Lung (tissue), 17 donors: ENCODE measurements at places on chromosomes 11 and 22.

- DNase-seq, result peak; percentile 46
Observed at GRCh38 chr11:122138744-122139594, 23.0 kb upstream of the BLID start.

GRCh38 chr11:17445240-17445795, 31.3 kb downstream of the ABCC8 start:
- no peak for DNase-seq

- no peak for DNase-seq
Observed at GRCh38 chr22:29476116-29476515, 3.9 kb upstream of the NEFH start.

GRCh38 chr11:78019808-78020207, 3.3 kb downstream of the KCTD14 start:
- no peak for DNase-seq

GRCh38 chr11:77547863-77548551, 41.7 kb upstream of the AQP11 start:
- DNase-seq, result peak; percentile 87

DNA sequence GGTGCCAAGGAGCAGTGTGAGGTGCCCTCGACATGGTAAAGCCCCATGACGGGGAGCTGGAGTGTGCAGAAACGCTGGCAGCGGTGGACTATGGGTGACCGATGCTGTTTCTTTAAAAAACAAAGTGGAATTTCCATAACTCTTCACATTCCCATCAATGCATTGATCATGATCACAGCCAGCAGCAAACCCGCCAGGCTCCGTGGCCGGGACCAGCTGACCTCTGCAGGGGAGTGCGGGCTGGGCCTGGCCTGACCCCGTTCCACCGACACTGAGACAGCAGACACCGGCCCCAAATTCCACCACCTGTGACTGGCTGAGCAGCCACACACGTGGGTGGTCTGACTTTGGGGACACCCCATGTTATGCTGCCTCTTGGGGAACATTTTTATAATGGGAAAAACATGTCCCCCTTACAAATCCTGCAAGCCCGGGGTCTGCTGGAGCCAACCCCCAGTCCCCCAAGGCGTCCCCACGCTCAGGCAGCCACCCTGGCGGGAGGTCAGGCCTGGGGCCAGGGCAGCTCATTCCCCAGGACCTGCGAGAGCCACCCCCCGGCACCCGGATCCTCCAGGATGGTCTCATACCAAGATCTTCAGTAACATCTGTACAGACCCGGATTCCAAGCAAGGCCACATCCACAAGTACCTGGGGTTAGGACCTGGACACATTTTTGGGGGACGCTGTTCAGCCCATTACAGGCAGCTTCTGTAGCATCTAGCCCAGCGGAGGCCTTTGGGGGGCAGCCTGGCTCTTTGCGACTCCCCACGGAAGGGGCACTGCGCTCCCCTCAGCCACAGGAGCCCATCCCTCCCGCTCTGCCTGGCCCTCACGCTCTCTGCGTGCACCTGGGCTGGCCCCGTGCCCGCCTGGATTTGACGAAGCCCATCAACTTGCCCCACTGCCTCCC, 20.6 kb downstream of the OSBPL5 start:
- no peak for DNase-seq

GRCh38 chr22:21779444-21779843, 43.9 kb upstream of the YPEL1 start:
- DNase-seq, result no peak

DNA sequence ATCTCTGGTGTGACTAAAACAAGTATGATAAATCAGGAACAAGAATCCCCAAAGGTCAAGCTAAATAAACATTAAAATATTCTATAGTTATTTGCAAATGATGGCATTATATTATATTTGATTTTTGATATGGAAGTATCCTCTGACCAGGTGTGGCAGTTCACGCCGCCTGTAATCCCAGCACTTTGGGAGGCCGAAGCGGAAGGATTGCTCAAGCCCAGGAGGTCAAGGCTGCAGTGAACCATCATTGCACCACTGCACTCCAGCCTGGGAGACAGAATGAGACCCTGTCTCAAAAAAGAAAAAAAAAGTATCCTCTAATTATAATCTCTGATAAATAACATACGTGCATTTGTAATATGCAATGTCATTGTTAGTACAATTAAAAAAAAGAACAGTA, 6.6 kb upstream of the POU2AF3 start:
- DNase-seq, result no peak

DNA sequence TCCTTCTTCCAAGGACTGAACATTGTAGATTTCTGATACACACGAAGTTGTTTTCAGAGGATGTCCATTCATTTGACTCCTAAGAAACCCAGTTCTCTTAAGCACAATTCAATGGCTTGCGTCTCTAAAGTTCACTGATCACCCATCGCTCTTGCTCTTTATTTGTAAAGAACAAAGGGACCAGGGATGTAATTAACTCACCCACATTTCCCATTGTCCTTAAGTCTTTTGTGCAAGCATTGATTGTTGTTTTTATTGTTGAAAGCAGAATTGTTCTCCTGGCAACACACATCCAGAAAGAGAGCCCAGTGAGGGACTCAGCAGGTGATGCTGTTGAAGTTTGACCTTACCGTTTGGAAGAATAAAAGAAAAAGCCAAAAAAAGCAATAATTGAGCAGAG, 59.2 kb downstream of the SPON1 start:
- no peak for DNase-seq

- peak; percentile 34 for DNase-seq
Observed at GRCh38 chr11:71153005-71153390, 99.4 kb downstream of the SHANK2 start.

GRCh38 chr11:1047595-1048156, 11.2 kb upstream of the MUC6 start:
- no peak for DNase-seq

DNA sequence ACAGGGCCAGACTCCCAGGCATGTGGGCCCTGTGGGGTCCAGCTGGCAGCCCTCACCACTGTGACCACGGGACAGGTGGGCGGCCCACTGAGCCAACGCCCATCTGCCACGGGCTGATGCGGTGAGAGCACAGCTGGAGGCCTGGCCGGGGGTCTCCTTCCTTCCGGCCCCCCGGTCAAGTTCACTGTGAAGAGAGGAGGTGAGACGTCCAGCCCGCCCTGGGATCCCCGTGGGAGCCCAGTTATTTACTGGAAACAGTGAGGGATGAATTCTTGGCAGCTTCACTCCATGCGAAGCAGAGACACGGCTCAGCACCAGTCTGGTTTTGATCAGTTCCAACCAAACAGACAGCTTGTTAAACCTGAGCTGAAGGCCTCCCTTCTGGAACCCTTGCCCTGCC, 38.7 kb downstream of the WNT11 start:
- no peak for DNase-seq

GRCh38 chr11:110297726-110298300, 1.4 kb upstream of the RDX start:
- DNase-seq, result peak; percentile 15

DNA sequence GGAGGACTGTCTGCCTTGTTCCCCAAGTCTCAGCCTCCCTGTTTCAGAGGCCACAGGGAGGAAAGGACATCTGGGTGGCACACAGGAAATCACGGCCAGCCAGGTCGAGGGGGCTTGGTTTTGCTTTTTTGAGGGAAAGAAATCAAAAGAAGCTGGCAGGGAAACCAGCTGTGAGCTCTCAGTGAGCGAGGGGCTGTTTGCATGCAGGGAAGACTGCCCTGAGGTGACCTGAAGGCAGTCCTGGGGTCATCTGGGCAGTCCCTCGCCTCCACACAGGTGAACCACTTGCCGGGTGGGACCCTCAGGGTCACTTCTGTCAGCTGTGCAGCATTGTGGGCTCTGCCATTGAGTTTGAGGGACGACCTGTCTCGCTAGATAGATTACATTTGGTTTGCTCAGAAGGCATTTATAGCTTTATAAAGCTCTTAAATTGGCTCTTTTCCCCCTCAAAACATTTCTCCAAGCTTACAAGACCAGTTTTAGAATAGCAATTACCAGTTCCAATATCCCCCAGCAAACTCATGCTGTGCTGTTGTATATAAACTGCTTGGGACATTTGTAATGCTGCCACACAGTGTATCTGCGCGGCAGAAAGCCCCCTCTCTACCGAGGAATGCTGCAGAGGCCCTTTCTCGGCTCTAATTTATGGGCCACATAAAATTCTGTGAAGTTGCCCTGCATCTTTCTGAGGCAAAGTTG, 28.3 kb downstream of the PKNOX2 start:
- no peak for DNase-seq

GRCh38 chr11:62673196-62673525, 1.1 kb upstream of the LBHD1 start:
- no peak for DNase-seq

- DNase-seq, result no peak
Observed at GRCh38 chr11:102704841-102705240, 728 bp downstream of the MMP27 start.

DNA sequence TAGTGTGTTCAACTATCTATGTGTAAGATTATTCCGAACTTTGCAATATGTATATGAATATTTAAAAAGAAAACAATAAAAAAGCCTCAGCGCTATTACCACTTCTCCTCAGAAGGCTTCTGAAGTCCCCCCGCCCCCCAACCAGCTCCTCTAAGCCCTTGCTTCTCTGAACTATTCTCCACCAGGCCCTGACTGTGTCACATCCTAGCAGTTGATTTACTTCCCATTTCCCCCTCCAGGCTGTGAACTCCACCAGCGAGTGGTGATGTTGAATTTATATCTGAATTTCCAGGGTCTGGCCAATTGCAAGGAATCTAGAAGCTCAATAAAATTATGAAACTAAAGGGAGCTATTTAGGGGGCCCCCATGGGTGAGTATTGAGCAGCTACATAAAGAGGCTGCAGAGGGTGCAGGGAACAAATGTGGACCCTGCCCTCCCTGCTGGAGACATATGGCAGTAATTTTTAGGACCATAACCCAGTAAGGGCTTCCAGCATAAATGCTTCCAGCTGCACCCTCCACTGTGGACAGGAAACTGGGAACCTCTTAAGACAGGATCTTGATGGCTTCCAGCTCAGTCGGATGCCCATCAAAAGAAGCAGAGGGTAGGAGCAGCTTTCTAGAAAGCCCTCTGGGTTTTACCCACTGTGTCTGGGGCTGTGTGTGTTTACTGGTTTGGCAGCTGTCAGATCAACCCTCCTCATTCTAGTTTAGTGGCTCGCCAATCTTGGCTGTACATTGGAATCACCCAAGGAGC, 81.4 kb downstream of the TIMP3 start:
- no peak for DNase-seq

DNA sequence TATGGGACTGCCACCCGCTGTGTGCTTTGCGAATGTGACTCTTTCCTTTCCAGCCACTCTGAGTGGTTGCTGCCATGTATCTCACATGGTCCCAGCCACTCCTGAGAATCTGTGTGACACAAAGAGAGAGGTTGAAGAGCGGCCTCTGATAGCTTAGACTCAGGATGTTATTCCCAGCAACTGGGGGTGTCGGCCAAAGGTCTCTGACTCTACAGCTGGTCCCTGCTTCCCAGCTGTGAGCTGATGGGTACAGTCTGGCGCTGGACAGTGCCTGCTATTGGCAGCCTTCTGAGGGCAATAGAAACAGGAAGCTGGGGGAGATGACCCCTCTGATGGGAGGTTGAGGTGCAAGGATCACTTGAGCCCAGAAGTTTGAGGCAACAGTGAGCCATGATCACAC, 105.1 kb downstream of the RRAS2 start:
- DNase-seq, result peak; percentile 95

GRCh38 chr22:23773483-23774113, 949 bp downstream of the MMP11 start:
- DNase-seq, result no peak

DNA sequence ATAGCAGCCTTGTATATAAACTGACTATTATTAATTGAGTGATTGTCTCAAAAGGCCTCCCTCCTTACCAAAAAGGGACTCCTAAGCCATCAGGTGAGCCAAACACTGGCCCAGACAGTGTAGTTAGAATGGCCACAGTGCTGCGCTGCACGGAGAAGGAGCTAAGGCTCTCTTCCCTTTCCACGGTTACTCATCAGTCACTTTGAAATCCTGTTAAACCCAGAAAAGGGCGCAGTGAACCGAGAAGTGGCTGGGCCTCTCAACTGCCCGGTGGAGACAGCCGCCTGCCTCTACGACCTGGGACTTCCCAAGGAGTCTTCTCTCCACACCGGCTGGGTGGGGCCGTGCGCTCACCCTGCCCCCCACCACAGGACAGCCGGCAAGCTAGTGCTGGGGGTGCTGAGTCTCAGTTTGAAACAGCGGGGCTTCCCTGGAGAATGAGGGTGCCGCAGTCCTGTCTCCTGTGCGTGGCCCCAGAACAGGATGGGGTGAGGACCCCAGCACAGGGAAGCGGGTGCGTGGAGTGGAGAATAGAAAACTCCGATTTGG, 1.3 kb downstream of the MYH9 start:
- peak; percentile 35 for DNase-seq

DNA sequence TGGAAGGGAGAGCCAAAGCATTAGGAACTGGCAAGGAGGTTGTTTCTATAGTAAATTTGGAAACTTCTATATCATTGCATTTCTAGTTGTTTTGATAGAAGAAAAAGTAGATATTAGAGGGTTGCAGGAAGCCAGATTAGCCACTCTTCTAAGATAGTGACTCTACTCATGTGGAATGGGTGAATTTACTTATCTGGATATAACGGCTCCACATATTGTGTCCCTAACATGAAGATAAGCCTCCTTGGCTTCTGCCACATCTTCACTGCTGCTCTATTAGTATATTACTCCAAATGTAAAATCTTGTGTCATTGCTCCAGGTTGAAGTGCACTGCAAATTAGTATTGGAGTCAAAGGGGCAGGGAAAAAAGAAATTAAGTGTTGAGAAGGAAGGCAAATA, 283.3 kb downstream of the CASP12 start:
- DNase-seq, result no peak

DNA sequence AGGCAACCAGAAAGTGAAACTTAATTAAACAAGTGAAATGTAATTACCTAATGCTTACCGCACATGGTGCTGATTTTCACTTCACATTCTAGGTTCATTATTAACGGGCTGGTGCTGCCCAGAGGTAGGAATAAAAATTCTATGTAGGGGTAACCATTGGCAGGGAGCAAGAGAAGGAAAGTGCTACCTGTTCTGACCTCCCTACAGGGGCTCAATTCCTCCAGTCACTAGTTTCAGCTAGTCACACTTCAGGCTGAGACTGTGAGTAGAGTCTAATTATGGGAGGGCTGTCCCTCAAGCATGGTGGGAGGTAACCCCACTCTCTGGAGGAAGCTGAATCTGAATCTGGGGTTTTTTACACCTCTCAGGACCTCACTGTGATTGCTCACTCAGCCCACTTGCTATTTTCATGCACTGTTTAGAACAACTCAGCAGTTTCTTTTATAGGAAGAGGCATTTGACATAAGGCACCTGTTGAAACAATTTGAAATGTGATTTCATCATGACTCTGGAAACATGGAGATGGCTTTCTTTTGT, 75.4 kb downstream of the MAML2 start:
- DNase-seq, result peak; percentile 57

DNA sequence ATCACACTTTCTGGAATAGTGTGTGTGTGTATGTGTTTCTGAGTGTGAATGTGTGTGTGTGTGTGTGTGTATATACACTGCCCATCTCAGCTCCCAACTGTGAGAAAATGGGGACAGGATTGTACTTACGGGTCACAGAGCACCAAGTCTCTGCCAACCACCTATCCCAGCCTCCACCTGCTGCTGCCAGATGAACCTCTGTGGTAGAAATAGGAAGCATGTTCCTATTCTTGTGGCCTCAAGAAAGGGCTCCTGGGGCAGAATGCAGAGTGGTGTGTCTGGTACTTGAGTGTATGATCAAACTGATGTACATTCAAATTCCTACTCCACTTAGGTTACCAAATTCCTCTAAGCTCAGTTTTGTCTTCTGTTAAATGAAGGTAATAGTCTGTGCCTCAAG, 14.6 kb downstream of the UBASH3B start:
- DNase-seq, result no peak

- DNase-seq, result peak; percentile 75
Observed at GRCh38 chr22:50530877-50531545, 1.2 kb upstream of the TYMP start.
